NCI-H2171 (cell line): ENCODE measurements at places on chromosomes 2 and 18.

DNA sequence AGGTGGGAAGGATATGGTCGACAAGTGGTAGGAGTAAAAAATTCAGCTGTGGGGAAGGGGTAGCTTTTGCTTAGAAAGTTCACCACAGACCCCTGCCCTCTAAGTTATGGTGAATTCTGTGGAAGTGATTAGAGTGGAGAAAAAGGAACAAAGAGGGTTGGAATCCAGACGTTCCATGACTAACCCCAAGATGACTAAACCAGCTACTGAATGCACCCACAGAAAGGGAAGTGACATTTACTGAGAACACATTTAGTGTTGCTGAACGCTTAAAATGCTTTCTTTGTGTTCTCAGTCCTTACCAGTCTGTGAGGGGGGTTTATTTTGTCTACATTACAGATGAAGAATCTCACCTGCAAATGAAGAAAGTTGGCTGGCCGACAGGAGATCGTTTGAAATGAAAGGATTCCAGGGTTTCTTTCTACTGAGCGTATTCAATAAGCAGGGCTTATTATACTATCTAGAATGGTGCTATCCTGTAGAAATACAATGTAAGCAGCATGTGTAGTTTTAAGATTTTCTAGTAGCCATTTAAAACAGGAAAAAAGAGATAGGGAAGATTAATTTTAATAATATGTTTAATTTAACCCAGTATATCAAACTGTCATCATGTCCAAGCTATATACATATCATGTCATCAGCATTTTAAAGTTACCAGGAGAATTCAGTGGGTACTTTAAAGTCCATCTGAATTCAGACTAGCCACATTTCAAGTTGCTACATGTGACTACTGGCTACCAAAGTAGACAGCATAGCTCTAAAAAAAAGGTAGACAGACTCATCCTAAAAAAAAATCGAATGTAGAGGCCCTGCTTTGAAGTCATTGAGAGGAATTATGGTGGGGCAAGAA is 60.1 kb downstream of the LIMS1 start:
- no peak for DNase-seq

- DNase-seq = no peak
Observed at GRCh38 chr2:176331646-176332045, 62.4 kb downstream of the MTX2 start.

GRCh38 chr18:32769071-32769585 is 3.7 kb downstream of the KLHL14 start:
- DNase-seq = no peak

DNA sequence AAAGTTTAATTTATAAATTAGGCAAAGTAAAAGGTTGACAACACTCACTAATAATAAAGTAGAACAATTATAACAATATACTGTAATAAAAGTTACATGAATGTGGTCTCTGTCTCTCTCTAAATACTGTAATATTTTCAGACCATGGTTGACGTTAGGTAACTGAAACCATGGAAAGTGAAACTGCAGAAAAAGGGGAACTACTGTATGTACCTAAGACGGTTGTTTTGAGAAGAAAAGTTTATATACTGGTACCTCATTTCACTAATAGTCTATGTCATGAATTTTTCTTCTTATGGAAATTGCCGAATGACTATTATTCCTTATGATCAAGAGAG is 166.7 kb upstream of the ZNF521 start:
- DNase-seq = no peak

- no peak for DNase-seq
Observed at GRCh38 chr2:236169151-236169721, 1.1 kb upstream of the GBX2 start.

GRCh38 chr2:102187496-102188150 is 800 bp downstream of the IL1RL2 start:
- no peak for DNase-seq

DNA sequence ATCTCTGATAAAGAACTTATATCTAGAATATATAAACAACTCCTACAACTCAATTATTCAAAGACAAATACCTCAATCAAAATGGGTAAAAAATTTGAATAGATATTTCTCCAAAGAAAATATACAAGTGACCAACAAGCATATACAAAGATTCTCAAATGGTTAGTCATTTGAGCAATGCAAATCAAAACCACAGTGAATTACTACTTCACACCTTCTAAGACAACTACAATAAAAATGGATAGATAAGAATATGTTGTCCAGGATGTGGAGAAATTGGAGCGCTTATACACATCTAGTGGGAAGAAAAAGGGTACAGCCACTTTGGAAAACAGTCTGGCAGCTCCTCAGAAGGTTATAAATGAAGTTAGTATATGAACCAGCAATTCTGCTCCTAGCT is 332.9 kb downstream of the TGIF1 start:
- DNase-seq = no peak

DNA sequence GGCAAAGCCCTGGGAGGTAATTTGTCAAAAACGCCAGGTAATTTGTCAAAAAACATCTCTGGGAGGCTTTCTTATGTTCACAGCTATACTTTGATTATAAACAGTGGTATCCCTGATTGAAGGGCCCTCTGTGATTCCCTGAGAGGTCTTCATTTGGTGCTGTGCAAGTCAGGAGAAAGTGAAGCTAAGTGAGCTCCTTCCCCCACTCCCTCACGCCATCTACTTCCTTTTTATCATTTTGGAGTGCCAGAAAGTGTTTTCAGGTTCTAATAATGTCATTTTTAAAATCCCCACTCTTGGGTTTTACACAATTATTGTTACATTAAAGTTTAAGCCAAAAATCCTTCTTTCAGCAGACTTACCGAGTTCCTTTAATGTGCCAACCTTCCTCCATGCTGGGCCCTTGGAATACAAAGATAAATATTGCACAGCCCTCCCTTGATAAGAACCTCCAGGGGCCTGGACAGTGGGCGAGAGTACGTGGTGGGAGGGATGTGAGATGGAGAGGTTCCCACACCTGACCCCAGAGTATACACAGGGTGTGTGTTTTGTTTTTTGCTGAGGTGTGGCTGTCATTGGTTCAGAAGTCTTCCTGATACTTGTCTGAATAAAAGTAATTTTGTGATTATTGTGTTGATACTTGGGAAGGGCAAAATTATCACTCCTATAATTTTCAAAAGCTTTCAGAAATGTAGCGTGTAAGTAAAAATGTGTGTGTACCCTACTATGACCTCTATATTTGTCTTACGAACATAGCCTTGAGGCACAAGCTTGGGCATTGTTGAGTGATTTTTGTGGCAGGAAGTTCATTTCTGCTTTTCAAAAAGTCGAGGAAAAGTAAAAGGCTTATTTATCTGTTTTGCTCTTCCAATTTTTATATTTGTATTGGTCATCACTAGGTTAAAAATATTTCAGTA is 8.2 kb downstream of the MAPRE2 start:
- no peak for DNase-seq

GRCh38 chr2:134628453-134628852 is 90.3 kb downstream of the TMEM163 start:
- DNase-seq = no peak

- DNase-seq = no peak
Observed at GRCh38 chr2:240139011-240139441, 1.4 kb downstream of the OTOS start.

GRCh38 chr2:6794448-6794847 is 71.3 kb downstream of the CMPK2 start:
- no peak for DNase-seq

- DNase-seq = no peak
Observed at GRCh38 chr18:7576685-7577084, 9.6 kb downstream of the PTPRM start.

DNA sequence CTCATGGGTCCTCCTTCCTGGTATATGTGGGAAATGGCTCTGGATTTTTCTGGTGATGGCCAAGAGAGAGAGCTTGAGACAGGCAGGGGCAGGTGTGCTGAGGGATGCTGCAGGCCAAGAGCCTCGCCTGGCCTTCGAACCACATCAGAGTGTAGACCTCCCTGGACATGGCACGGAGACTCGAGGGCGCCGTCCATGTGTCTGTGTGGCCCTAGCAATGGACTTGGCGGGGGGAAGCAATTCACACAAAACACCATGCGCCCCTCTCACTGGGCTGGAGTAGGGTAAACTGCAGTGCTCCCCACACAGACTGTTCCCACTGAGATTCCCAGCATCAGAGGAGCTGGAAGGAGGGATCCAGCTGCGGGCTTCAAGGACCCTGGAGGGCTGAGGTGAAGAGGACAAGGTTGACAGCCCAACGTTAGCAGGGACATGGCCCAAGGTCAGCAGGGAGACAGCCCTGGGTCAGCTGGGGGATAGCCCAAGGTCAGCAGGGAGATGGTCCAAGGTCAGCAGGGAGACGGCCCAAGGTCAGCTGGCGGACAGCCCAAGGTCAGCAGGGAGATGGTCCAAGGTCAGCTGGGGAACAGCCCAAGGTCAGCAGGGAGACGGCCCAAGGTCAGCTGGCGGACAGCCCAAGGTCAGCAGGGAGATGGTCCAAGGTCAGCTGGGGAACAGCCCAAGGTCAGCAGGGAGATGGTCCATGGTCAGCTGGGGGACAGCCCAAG is 75.4 kb upstream of the HDAC4 start:
- no peak for DNase-seq

DNA sequence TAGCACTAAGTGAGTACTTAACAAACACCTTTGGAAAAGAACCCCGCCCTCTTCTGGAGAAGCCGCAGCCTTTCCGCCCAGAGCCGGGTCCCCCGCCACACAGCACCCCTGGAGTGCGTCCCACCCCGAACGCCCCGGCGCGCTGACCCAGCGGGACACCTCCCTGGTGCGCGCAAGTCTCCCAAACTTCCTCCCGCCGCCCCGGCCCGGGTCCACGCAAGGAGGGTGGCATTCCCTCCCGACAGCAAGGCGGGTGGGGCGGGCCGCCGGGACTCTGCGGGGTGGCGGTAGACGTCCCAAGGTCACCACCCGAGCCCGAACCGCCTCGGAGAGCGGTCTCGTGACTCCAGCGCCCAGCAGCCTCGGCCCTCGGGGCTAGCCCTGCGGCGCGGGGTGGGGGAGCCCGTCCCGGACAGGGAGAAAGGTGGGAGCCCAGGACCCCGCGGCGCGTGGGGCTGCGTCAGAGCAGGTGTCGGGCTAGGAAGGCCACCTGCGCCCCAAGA is 598 bp downstream of the CCDC93 start:
- no peak for DNase-seq

DNA sequence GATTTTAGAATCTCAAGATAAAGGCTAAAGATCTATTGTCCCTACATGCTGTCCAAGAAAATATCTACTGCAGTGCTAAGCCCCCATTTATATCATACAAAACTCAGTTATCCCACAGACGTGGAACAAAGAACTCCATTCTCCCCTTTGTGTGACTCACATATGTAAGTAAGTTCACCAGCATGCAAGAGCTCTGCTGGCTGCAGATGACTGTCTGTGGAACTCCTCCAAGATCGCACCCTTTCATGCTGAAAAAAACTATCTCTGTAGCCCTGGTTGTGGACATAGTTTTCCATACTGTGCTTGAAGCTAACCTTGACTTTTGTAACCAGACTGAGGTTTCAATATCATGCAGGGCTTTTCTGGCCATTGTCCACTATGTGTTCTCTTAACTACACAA is 207.1 kb downstream of the ZNF521 start:
- no peak for DNase-seq

- peak; percentile 53 for DNase-seq
Observed at GRCh38 chr2:8653485-8653884, 28.4 kb upstream of the ID2 start.

DNA sequence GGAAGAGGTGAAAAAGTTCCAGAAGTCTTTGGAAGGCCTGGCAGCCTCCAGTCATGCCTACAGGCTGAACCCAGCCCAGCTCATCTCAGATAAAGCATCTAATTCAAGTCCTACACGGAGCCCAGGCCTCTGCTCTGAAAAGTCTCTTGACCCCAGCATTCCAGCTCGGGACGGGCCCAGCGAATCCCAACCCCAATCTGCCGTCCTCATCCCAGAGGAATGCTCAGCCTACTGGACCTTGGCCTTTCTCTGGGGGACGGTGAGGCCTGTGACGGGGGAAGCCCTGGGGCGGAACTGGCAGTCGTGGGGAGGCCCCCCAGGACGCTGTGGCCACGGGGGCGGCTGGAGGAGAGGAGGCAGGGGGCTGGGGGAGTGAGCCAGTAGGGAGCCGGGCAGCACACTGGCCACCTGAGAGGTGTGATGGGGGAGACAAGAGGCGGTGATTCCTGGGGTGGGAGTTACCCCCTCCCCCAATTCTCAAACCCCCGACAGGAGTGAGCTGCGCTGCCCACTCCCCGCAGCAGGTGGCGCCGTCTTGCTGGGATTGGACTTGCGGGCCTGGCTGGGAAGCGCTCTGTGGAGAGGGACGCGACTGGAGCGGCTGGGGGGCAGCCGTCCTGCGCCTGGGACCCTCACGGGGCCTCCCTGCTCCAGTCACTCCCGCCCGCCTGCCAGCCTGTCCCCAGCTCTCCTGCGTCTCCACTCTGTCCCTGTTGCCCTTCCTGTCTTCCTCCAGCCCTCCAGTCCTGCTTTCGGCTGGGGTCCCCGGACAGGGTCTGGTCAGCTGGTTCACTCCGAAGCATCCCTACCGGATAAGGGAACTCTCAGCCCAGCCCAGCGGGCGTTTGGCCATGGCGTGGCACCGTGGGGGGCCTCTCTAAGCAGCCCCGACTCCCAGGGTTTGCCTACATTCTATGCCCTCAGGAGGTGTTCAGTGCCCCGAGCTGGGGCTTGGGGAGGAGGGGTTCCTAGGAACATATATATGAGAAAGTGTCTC is 182.6 kb upstream of the HAAO start:
- peak; percentile 2 for DNase-seq

- no peak for DNase-seq
Observed at GRCh38 chr18:48136051-48136826, 205.8 kb upstream of the SMAD2 start.

- DNase-seq = no peak
Observed at GRCh38 chr2:96930351-96931010, 55.9 kb downstream of the FAM178B start.

- no peak for DNase-seq
Observed at GRCh38 chr18:59834267-59834666, 65.5 kb upstream of the PMAIP1 start.

GRCh38 chr2:86453836-86454235 is 12.7 kb downstream of the KDM3A start:
- DNase-seq = no peak

- no peak for DNase-seq
Observed at GRCh38 chr2:19416784-19417684, 58.6 kb upstream of the OSR1 start.

DNA sequence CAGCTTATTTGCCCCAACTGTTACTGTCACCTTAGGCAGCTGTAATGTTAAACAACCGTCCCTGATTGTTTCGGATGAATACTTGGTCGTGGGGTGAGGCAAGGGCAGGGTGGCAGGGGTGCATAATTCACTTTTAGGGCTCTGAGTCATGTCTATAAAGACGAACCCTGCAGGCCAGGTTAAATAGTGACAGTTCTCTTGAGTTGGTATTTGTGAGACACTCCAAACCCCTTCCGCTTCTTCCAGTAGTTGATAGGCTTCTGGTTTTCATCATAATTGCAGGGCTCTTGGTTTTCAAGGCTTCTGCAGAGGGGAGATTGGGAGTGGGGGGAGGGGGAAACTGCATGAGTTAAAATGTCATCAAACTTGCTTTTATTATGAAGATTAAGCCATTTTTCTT is 97.2 kb upstream of the TSPYL6 start:
- no peak for DNase-seq

- no peak for DNase-seq
Observed at GRCh38 chr2:57376985-57377384, 669.6 kb upstream of the VRK2 start.
